ENCODE measurements at places on chromosomes 2 and 18.

DNA sequence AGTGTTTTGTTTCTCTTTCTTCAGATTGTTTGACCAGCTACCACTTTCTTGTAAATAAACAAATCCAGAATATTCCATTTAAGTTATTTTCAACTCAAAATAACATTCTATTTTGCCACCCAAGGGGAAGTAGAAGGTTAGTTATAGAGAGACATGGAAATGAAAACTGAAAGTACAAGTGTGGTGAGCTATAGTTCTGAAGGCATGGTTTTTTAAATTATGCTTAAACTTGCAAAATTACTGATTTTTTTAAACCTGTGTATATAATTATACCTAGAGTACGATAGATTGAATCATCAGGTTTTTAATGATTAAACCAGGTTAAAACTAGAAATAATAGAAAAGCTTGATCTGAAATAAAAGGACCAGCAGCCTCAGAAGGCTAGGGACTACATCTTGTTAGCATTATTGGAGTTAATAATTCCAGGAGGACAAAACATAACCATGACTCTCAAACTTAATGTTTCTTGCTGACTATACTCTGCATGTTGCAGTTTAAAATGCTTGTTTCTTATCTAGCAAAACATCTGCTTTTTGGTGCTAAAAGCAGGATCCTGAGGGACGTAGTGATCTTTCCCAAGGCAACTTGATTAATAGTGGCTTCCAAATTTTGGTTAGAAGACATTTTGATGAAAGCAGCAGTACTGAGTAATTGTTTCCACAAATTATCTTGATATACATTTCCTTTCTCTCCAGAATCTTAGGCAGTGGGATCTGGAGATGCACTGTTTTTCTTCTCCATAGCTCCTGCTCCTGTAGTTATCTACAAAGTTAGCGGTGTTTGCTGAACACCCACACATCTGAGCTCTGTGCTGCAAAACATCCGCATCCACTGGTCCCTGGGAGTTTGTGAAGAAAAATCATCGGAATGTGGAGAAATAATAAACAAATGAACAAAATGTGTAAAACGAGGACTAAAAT is 327.2 kb upstream of the PKDCC start:
- DNase-seq: no peak

GRCh38 chr2:158598862-158599517 is 142.2 kb downstream of the PKP4 start:
- DNase-seq: no peak

- no peak for DNase-seq
Measured at GRCh38 chr2:229980431-229981184, 58.3 kb downstream of the FBXO36 start.

DNA sequence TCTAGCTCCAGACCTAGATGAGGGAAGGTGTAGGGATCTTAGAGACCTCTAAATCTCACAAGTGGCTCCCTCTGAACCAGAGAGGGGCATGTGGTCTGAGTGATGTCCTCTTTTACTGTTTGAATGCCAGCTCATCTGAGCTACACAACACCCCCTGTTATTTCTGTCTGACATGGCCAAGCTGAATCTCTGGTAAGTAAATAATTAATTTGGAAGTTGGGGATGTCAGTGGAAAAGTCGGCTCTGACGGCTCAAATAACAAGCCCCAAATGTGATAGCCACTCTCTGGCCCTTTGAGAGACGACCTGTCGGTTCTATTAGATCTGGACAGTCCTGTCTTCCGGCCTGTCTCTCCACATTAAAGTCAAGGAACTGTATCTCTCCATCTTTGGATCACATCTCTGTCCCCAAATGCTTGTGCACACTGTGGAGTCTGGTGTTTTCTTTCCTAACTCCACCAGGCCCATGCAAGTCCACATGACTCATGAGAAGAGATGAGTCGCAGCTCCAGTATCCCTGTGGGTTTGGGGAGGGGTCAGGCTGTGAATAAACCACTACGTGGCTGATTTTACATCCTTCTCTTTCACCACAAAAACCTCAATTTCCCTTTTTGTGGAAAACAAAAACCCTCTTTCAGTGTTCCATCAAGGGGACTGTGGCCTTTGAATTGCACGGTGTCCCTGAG is 52.5 kb downstream of the SETBP1 start:
- no peak for DNase-seq

GRCh38 chr2:96249654-96250053 is 16.1 kb downstream of the TMEM127 start:
- DNase-seq: no peak

DNA sequence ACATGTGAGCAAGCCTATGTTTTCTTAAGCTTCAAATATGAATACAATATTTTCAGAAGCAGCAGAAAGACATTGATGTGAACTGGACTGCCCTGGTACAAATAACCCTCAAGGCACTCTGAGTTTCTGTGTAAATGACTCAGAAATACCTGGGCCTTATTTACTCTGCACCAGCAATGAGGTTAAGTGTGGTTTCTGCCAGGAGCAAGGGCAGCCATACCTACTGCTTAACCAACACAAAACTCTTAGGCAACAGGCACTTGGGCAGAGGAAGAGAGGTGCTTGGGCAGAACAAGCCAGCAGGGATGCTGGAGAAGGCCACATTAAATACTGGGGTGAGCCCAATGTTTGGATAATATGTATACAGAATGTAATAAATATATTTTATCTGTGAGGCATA is 29.4 kb upstream of the ARL5A start:
- no peak for DNase-seq

- DNase-seq: no peak
Measured at GRCh38 chr2:208033701-208034502, 8.6 kb upstream of the PLEKHM3 start.

DNA sequence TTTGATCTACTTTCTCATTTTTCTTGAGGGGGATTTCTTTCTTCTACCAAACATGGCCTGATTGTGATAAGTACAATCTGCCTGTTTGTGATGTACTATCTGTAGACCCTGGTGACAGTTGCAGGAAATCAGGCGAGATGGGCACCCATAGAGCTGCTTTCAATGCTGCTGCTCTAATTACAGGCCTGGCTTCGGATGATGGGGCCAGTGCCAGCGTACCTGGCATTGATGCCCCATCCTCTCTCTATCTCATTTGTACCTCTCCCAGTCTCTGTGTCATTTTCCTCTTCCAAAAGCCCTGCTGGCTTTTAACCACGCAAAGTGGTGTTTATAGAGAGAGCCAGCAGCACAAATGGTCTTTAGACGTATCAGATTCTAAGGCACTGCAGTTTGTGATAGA is 69.9 kb downstream of the KCTD18 start:
- no peak for DNase-seq

GRCh38 chr2:237309011-237309410 is 105.0 kb downstream of the COL6A3 start:
- no peak for DNase-seq

DNA sequence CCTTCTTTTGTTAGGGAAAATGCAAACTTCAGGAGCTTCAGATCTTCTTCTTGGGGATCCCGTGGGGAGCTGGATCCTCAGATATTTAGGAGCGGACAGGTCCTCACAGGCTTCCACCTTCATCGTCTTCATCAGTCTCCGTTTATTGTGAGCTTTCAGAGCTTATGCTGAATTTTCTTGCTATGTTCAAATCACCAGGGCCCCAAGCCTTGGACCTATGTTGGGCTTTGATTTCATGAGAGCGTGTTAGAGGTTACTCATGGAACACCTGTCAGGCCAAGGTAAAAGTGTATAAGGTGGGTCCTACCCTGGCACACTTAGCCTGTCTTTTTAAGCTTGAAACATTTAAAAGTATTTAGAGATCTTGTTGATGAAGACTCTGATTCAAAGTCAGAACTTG is 212.9 kb downstream of the FAM210A start:
- no peak for DNase-seq

GRCh38 chr18:62881509-62882016 is 166.2 kb downstream of the PHLPP1 start:
- DNase-seq: no peak

GRCh38 chr2:237131749-237132533 is 46.3 kb downstream of the COPS8 start:
- DNase-seq: no peak

GRCh38 chr2:218019411-218020060 is 16.7 kb upstream of the TNS1 start:
- no peak for DNase-seq

Measured in stimulated activated CD4-positive, alpha-beta T cell treated with anti-CD3 and anti-CD28 coated beads, Interleukin-15, amount 100 ng/mL, for 1 hour (primary cell).